CD4-positive, alpha-beta memory T cell (primary cell): ENCODE measurements at places on chromosomes 13 and 19.

GRCh38 chr13:27321468-27322431 is 51.1 kb downstream of the RASL11A start:
- no peak for DNase-seq
- H3K4me3 ChIP-seq = no peak overlapping the region
- no peaks in the 10 kb centered on the region for H3K27me3 ChIP-seq
- no peaks in the 10 kb centered on the region for H3K36me3 ChIP-seq
- no peaks in the 10 kb centered on the region for H3K4me1 ChIP-seq

DNA sequence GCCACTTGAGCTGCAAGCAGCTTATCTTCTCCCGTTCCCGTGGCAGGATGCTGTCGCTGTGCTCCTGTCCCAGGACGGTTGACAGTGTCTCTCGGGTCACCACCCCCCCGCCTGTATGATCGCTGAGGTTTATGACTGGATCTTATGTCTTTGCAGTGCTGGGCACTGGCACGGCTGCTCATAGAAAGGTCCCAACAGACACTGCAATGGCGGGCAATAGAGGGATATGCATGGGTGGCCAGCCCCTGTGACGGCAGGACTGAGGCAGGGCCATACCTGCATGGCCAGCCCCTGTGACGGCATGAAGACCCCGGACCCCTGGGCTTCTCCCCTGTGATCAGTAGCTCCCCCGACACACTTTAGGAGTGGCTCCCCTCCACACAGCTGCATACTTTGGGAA is 307.2 kb downstream of the TEX29 start:
- H3K36me3 ChIP-seq = no peaks in the 10 kb centered on the region
- H3K4me1 ChIP-seq = no peaks in the 10 kb centered on the region
- H3K4me3 ChIP-seq = no peak overlapping the region
- no peak overlapping the region for H3K27ac ChIP-seq
- H3K27me3 ChIP-seq = no peaks in the 10 kb centered on the region

- no peaks in the 10 kb centered on the region for H3K27me3 ChIP-seq
- H3K36me3 ChIP-seq = no peaks in the 10 kb centered on the region
- H3K4me1 ChIP-seq = no peaks in the 10 kb centered on the region
- DNase-seq = no peak
- H3K27ac ChIP-seq = no peak overlapping the region
Measured at GRCh38 chr13:102197193-102197592, 204.7 kb downstream of the FGF14 start.

DNA sequence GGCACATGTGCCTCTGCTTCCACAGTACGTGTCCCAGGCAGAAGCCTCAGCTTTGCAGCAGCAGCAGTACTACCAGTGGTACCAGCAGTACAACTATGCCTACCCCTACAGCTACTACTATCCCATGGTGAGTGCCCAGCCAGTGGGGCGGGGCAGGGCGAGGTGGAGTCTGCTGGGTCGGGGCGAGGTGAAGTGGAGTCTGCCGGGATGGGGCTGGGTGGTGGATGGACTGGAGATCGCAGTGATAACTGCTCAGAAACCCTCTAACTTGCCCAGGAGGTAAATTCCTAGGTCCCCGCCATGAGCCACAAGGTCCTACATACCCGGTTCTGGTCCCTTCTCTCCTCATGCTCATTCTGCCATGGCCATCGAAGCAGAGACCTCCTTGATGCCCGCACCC is 3.6 kb downstream of the LENG8 start:
- H3K36me3 ChIP-seq = peaks cover 68% of the 10 kb centered on the region
- no peak overlapping the region for H3K4me3 ChIP-seq
- no peak overlapping the region for H3K27ac ChIP-seq
- DNase-seq = no peak
- H3K27me3 ChIP-seq = no peaks in the 10 kb centered on the region
- peaks cover 37% of the 10 kb centered on the region for H3K4me1 ChIP-seq

GRCh38 chr13:93227280-93227877 is 772 bp downstream of the GPC6 start:
- no peak overlapping the region for H3K4me3 ChIP-seq
- no peaks in the 10 kb centered on the region for H3K27me3 ChIP-seq
- H3K27ac ChIP-seq = no peak overlapping the region
- no peaks in the 10 kb centered on the region for H3K4me1 ChIP-seq
